ENCODE measurements at places on chromosomes 5 and 9. TPM values are rescaled to one million over a fixed set of nuclear protein-coding genes. Genes with fewer than 3 reads are reported as not detected.
A peak's percentile ranks its signal among the peaks of the same experiment; 100 is the strongest.

GBGT1 gene
- total RNA-seq, result 1.8 TPM

ZNF454 gene
- not detected for total RNA-seq

CARD9 gene
- total RNA-seq, result 0.64 TPM

COL23A1 gene
- total RNA-seq, result not detected

UBE2QL1 gene
- total RNA-seq, result 0.45 TPM

KCNN2 gene
- not detected for total RNA-seq

MGAT4B gene
- total RNA-seq, result 141 TPM

LCN15 gene
- total RNA-seq, result not detected

MARCHF3 gene
- 6.2 TPM for total RNA-seq

BARX1 gene
- total RNA-seq, result 0.33 TPM

SPATA31C1 gene
- total RNA-seq, result not detected

MYOZ3 gene
- not detected for total RNA-seq

GNA14 gene
- total RNA-seq, result not detected

DNA sequence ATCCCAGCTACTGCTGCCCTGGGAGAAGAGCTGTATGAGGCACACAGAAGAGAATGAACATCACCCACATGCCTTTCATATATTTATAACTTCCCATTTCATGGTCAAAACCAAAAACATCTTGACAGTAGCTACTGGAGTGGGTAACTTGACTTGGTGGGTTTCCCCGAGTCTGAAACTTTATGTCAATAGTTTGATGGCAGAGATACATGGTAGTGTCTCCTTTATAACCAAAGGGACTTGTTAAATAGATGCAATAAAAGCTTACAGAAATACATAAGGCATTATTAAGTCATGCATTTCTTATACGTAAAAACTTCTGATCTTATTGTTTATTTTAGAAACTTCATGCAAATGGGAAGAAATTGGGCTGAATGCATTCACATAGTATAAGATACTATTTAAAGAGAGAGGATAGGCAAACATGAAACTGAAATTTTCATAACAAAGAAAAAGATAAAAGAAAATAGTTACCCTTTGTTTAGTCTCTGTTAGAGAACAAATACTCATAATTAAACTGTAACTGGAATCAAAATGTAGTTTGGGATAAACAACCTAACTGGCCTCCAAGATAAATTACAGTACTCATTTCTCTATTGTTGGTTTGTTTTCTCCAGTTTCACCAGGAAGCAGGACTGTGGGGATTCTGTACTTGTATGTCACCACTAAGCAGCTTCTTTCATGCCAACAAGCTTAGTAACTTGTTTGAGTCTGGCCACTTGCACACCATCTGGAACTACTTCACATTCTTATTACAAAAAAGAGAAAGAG lies 459.3 kb upstream of the MEF2C start:
- no peak overlapping the region for H3K4me3 ChIP-seq
- H3K36me3 ChIP-seq, result no peaks in the 10 kb centered on the region
- H3K4me1 ChIP-seq, result no peaks in the 10 kb centered on the region
- DNase-seq, result no peak
- H3K27me3 ChIP-seq, result no peaks in the 10 kb centered on the region

DNA sequence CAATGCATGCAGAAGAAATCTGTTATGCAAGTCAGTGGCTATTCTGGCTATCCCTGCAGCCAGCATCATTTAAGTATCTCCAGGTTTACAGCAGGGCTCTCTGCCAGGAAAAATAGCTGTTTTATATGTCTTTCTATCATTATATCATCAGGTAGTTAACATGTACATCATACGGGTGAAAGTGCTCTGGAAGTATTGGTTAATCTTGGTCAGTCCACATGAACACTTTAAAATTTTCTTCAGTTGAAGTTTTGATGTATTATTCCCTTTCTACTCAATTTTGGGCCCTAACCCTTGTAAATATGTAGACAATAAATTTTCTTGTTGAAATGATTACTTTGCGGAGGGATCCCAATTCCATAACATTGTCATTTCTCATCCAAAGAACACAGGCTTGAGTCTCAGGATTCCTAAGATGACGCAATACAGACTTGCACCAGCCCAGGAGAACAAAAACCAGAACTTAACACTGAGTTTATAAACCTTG lies 67.5 kb downstream of the SEMA6A start:
- DNase-seq, result no peak
- H3K36me3 ChIP-seq, result no peaks in the 10 kb centered on the region
- H3K4me1 ChIP-seq, result no peaks in the 10 kb centered on the region
- H3K4me3 ChIP-seq, result no peak overlapping the region
- no peaks in the 10 kb centered on the region for H3K27me3 ChIP-seq

GRCh38 chr9:95570150-95570549 lies 53.4 kb upstream of the PTCH1 start:
- H3K4me1 ChIP-seq, result peaks cover 10% of the 10 kb centered on the region
- DNase-seq, result no peak
- H3K27ac ChIP-seq, result no peak overlapping the region
- no peak overlapping the region for H3K4me3 ChIP-seq
- no peaks in the 10 kb centered on the region for H3K36me3 ChIP-seq

DNA sequence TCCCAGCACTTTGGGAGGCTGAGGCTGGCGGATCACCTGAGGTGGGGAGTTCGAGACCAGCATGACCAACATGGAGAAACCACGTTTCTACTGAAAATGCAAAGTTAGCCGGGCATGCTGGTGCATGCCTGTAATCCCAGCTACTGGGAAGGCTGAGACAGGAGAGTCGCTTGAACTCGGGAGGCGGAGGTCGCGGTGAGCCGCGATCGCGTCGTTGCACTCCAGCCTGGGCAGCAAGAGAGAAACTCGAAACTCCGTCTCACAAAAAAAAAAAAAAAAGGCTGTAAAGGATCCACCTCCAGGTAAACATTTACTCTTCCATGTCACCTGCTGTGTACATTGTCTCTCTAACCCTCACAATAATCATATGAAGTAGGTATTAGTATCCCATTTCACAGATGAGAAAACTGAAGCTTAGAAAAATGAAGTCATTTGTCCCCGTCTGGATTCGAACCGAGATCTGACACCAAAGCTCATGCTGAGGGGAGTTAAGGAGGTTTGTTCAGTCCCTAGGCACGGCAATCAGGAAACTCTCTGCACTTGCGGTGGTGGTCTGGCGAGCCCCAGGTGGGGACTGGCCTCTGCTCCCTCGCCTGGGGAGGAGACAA lies 494 bp upstream of the DOCK2 start:
- H3K4me3 ChIP-seq, result peak overlapping the region; percentile 89
- H3K4me1 ChIP-seq, result peaks cover 43% of the 10 kb centered on the region
- no peak for DNase-seq
- peaks cover 12% of the 10 kb centered on the region for H3K36me3 ChIP-seq
- peak overlapping the region; percentile 80 for H3K27ac ChIP-seq

DNA sequence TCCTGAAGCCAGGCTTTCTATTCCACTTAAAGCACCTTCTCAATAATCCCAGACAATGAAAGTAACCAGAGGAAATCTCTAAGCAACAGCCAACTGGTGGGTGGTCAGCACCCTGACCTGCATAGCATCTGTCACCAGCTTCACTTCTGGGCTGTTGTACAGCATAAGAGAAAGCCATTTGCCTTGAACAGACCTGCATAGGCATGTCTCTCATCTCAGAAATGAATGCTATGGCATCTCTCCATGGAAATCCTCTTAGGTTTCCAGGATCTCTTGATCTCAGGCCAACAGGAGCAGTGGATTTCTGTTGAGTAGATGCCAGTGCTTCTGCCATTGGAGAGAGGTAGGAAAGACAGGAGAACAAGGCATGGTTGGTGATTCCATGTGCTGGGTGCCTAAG lies 213.6 kb downstream of the GRIA1 start:
- no peak overlapping the region for H3K4me3 ChIP-seq
- H3K27ac ChIP-seq, result no peak overlapping the region
- DNase-seq, result no peak
- no peaks in the 10 kb centered on the region for H3K27me3 ChIP-seq
- no peaks in the 10 kb centered on the region for H3K4me1 ChIP-seq
- H3K36me3 ChIP-seq, result no peaks in the 10 kb centered on the region

DNA sequence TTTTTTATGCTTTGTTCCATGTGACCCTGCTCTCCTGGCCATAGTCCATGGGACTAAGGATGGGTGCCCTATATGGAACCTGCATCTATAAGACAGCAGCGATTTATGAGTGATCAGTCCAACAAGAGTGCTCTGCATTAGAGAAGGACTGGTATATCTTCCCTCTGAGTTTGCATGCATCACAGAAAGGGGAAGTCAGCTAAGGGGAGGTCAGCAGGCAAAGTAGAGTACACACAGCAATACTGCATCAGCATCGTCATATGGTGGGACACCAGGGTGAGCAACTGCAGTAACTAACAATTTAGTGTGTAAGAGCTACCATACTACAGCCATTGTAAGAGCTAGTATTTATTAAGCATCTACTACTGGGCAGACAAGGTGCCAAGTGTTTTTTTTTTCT lies 311.3 kb downstream of the NDUFS4 start:
- no peaks in the 10 kb centered on the region for H3K36me3 ChIP-seq
- no peaks in the 10 kb centered on the region for H3K27me3 ChIP-seq
- H3K4me3 ChIP-seq, result no peak overlapping the region

DNA sequence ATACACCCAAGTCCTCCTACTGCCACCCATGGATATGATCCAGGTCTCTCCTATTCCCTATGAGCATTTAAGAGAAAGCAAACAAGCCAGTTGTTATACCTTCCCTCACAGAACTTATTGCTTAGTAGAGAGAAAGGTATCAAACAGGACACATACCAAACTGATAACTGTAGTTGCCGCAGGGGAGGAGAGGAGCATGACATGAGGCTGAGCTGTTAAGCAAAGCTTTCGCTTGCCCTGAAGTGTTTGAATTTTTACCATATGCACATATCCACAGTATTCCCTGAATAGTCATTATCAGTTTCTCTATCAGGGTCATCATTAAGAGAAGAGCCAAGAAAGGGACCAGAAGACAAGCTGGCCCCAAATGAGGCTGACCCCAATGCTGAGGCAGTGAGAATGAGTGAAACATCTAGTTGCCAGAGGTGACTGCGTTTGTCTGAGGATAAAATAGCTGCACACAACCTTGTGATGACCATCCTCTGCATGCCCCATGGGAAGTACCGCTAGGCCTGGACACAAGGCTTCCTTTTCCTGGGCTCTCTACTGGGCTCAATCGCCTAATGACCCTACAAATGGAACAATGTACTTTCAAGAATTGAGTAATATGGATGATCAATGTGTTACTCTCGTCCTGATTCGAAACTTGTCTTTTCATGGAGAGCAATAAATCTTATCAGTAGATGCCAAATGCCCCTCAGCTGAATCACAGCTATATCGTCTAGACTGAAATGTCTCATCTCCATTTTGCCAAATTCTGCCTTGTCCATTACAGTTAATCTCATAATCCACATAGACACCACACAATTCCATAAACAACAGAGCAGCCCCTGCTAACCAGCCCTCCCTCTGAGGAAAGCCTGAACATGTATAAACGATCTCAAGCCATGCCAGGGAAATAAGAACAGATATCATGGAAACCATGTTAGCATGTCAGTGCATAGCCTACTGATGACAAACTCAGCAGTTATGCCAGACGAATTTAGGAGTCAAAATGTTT lies 4.3 kb upstream of the IFNK start:
- H3K27ac ChIP-seq, result no peak overlapping the region
- no peaks in the 10 kb centered on the region for H3K4me1 ChIP-seq
- H3K4me3 ChIP-seq, result no peak overlapping the region
- DNase-seq, result no peak

DNA sequence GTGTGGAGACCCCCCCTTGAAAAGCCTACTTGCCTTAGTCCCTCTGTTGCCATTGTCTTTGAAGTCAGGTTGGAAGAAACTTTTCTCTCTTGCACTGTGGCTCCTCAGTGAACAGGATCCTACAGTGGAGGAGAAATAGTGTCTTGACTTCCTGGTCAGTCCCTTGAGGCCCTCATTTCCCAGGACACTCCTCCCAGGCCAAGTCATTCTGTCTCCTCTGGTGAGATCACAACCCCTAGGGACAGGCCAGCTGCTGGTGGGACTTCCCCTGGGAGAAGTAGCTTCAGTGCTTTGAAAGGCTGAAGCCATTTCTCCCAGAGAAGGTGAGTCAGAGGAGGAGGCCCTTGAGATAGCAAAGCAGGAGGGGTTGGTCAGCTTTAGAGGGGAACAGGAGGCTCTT lies 10.1 kb upstream of the GRIA1 start:
- no peak for DNase-seq
- no peaks in the 10 kb centered on the region for H3K4me1 ChIP-seq
- no peak overlapping the region for H3K4me3 ChIP-seq
- H3K27me3 ChIP-seq, result no peaks in the 10 kb centered on the region
- H3K36me3 ChIP-seq, result no peaks in the 10 kb centered on the region

DNA sequence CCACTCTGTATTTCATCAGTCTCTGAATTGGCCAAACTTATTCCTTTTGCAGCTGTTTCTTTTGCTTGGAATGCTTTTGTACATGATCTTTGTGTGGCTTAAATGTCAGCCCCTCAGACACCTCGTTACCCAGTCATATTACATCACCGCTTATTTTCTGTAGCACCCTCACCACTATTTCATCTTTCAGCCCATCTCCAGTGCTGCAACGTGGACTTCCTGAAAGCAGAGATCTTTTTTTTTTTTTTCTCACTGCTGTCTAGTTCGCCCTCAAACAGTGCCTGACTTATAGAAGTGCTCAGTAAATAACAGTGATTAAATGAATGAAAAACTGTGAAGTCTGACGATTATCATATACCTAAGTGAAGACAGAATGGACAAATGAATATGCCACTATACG lies 835 bp downstream of the SRA1 start:
- H3K27ac ChIP-seq, result peak overlapping the region; percentile 90
- DNase-seq, result no peak
- H3K4me1 ChIP-seq, result peaks cover 30% of the 10 kb centered on the region
- H3K4me3 ChIP-seq, result peak overlapping the region; percentile 89

GRCh38 chr9:124088476-124088837 lies 76.9 kb downstream of the LHX2 start:
- no peaks in the 10 kb centered on the region for H3K36me3 ChIP-seq
- no peak for DNase-seq
- H3K4me1 ChIP-seq, result no peaks in the 10 kb centered on the region
- no peak overlapping the region for H3K4me3 ChIP-seq
- H3K27me3 ChIP-seq, result no peaks in the 10 kb centered on the region
- no peak overlapping the region for H3K27ac ChIP-seq

DNA sequence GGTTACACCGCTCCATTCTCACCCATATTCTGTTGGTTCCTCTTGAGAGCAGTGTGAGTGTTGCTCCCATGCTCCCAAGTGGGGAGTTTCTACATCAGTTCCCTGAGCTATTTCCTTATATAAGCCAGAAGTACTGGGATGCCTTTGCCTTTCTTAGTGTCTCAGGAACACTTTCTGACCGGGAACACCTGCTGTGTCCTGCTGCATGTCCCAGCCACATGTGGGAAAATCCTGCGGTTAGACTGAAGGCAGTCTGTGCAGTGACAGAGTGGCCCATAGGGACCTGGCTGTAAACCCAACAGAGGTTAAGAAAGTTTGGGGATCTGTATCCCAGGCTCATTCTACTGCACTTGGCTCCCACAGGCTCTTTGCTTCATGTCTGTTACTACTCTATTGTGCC lies 126.0 kb downstream of the EGFLAM start:
- H3K27me3 ChIP-seq, result peaks cover 3% of the 10 kb centered on the region
- H3K36me3 ChIP-seq, result no peaks in the 10 kb centered on the region
- no peak overlapping the region for H3K27ac ChIP-seq
- no peak for DNase-seq
- H3K4me3 ChIP-seq, result no peak overlapping the region
- H3K4me1 ChIP-seq, result no peaks in the 10 kb centered on the region

All from CD4-positive, alpha-beta T cell (primary cell).